T-helper 17 cell (primary cell): ENCODE measurements at places on chromosomes 11 and 22.

DNA sequence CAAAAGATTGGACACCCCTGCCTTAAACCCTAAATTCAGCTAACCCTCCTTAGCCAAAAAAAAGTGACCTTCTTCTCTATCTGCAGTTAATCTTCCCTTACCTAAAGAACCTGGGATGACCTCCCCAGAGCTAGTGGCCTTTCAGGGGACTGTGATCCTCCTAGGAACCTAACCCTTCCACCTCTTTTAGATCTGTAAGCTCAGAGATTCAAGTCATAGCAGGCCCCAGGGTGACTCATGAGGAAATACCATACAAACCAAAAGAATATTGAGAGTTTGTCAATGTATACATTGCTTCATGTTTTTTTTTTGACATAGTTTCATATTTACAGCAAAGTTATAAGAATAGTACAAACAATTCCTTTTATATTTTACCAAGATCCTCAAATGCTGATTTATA is 38.3 kb upstream of the CXCR5 start:
- no peaks in the 10 kb centered on the region for H3K36me3 ChIP-seq
- peaks cover 19% of the 10 kb centered on the region for H3K4me1 ChIP-seq
- no peak overlapping the region for H3K27ac ChIP-seq
- H3K4me3 ChIP-seq: no peak overlapping the region
- no peak for DNase-seq
- no peaks in the 10 kb centered on the region for H3K27me3 ChIP-seq

GRCh38 chr11:77884186-77884828 is 63.4 kb downstream of the AAMDC start:
- H3K4me3 ChIP-seq: no peak overlapping the region
- no peaks in the 10 kb centered on the region for H3K27me3 ChIP-seq
- no peak for DNase-seq
- peaks cover 6% of the 10 kb centered on the region for H3K36me3 ChIP-seq
- peak overlapping the region; percentile 63 for H3K27ac ChIP-seq
- peaks cover 10% of the 10 kb centered on the region for H3K4me1 ChIP-seq

GRCh38 chr11:61779666-61780525 is 12.5 kb downstream of the TMEM258 start:
- H3K27me3 ChIP-seq: no peaks in the 10 kb centered on the region
- DNase-seq: no peak
- peaks cover 3% of the 10 kb centered on the region for H3K36me3 ChIP-seq
- H3K27ac ChIP-seq: no peak overlapping the region
- no peak overlapping the region for H3K4me3 ChIP-seq

DNA sequence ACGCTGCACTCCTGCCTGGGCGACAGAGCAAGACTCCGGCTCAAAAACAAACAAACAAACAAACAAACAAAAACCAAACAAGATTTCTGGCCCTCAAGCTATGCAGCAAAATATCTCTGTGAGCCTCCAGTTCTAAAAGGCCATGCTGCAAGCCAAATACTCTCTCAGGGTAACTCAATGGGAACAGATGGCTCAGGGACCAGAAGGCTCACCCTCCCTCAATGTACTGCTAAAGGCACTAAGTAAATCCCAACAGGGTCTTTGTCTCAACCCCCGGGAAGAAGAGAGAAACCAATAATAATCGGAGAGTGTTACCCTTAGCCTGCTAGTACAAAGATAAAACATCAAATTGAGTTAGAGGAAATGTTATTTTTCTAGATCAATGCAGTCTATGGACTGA is 119.7 kb upstream of the ZC3H12C start:
- H3K4me3 ChIP-seq: no peak overlapping the region
- H3K36me3 ChIP-seq: no peaks in the 10 kb centered on the region
- H3K4me1 ChIP-seq: no peaks in the 10 kb centered on the region
- H3K27me3 ChIP-seq: peaks cover 23% of the 10 kb centered on the region

- no peaks in the 10 kb centered on the region for H3K27me3 ChIP-seq
- H3K4me1 ChIP-seq: peaks cover 58% of the 10 kb centered on the region
- peak overlapping the region; percentile 88 for H3K4me3 ChIP-seq
- no peak for DNase-seq
Measured at GRCh38 chr11:66101066-66101464, 31.0 kb downstream of the PACS1 start.

- H3K4me3 ChIP-seq: no peak within 1 kb of the TSS
- DNase-seq: no peak
- H3K36me3 ChIP-seq: no peaks in the 10 kb centered on the region
- H3K27ac ChIP-seq: peak within 1 kb of the TSS; percentile 16
Measured at GRCh38 chr11:35525501-35526175, at the start of gene PAMR1. TSS of gene PAMR1 (minus strand) at chr11:35525616. CDS start at chr11:35525585, 31 bp downstream.

DNA sequence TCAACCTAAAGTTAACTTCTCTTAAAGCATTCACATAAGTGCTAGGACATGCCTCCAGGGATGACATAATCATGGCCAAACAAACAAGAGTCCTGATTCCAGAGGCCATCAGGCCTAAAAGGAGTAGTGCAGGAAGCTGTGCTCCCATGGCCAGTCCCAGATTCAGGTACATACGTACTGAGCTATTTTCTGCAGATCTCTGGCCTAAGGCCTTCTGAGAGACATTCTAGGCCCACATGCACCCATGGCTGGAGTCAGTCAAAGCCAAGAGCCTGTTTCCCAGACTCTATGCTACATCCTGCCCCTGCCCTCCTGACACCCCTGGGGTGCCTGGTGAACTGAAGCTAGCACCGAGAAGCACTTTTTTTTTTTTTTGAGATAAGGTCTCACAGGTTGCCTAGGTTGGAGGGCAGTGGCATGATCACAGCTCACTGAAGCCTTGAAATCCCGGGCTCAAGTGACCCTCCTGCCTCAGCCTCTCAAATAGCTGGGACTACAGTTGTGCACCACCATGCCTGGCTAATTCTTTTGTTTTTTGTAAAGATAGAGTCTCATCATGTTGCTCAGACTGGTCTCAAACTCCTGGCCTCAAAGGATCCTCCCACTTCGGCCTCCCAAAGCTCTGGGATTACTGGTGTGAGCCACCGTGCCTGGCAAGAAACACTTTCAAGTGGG is 553 bp downstream of the CD3D start:
- H3K36me3 ChIP-seq: peaks cover 27% of the 10 kb centered on the region
- no peaks in the 10 kb centered on the region for H3K27me3 ChIP-seq
- H3K4me3 ChIP-seq: peak overlapping the region; percentile 99
- H3K27ac ChIP-seq: peak overlapping the region; percentile 100

DNA sequence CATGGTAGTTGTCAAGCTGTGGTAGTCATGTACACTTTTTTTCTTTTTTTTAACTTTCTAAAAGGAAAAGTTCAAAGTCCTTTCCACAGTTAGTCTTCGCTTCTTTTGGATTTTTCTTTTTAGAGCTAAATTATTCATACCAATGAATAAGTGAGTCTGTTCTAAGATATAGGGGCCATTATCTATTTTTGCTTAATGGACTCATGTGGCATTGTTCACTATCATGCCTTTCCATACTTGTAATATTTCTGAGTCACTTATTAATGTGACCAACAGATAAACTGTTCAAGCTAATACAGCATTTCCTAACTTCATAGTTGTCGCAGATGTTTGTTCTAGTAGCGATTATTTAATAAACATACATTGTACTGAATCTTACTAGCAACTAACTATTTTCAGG is 8.0 kb upstream of the B3GNT6 start:
- DNase-seq: no peak
- no peak overlapping the region for H3K4me3 ChIP-seq
- no peak overlapping the region for H3K27ac ChIP-seq

DNA sequence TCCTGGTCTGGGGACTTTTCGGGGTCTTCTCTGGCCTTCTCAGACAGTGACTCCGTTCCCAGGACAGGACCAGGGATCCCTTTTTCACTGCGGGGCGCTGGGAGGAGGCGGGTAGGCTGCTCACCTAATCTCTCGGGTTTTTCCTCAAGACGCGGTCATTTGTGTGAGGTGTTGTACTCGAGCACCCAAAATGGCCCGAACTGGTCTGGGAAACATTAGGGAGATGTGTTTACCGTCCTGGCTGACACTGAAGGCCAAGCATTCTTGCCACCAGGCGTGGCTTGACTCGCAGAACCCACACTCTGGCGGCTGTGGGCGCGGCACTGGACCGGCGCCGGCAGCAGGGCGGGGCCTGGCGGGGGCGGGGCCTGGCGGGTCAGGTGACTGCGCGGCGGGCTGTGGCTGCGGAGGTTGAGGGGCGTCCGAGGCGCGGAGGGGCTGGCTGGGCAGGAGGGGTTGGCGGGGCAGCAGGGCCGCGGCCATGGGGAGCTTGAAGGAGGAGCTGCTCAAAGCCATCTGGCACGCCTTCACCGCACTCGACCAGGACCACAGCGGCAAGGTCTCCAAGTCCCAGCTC is at the start of gene SWAP70:
Gene SWAP70 (plus strand): TSS at position 379 of the 577 bp plus-strand sequence. CDS start 103 bp downstream, at position 482.
- peak within 1 kb of the TSS; percentile 90 for H3K4me3 ChIP-seq
- peaks cover 18% of the 10 kb centered on the region for H3K27me3 ChIP-seq
- H3K27ac ChIP-seq: peak within 1 kb of the TSS; percentile 65
- no peaks in the 10 kb centered on the region for H3K36me3 ChIP-seq

DNA sequence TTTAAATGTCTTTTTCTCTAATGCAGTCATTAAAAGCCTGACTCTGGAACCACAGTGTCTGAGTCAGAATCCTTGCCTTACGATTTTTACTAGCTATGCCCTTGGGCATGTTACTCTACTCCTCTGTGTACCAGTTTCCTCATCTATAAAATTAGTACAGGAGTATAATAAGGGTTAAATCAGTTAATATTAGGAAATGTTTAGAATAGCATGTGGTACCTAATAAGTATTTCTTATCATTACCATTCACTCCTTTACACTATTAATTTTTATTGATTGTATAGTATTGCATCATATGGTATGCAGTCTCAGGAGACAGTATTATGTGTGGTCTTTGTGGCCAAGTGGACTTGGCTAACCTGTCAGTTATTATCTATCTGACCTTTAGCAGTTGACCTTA is 68.2 kb downstream of the METTL15 start:
- peaks cover 5% of the 10 kb centered on the region for H3K4me1 ChIP-seq
- no peaks in the 10 kb centered on the region for H3K27me3 ChIP-seq
- no peak overlapping the region for H3K4me3 ChIP-seq

- peaks cover 21% of the 10 kb centered on the region for H3K27me3 ChIP-seq
- H3K4me1 ChIP-seq: no peaks in the 10 kb centered on the region
- DNase-seq: no peak
- H3K36me3 ChIP-seq: no peaks in the 10 kb centered on the region
- no peak overlapping the region for H3K4me3 ChIP-seq
- no peak overlapping the region for H3K27ac ChIP-seq
Measured at GRCh38 chr11:133720951-133721350, 124.4 kb downstream of the SPATA19 start.

GRCh38 chr22:20967697-20968211 is 699 bp downstream of the AIFM3 start:
- no peak for DNase-seq
- H3K27me3 ChIP-seq: no peaks in the 10 kb centered on the region
- H3K4me3 ChIP-seq: no peak overlapping the region

DNA sequence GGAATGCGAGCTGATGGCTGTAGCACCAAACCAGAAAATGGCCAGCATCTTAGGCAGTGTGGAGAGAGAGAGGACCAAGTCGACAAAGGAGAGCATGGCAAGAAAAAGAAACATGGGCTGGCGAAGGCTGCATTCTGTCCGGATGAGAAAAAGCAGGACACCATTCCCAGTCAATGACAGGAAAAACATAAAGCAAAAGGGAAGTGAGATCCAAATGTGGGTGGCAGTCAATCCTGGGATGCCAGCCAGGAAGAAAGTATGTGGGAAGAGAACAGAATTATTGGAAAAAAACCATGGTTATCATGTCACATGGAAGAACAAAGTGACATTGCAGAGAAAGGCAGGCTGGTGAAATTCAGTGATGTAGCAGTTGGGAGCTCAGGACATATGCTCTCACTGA is 36.9 kb upstream of the OR56A1 start:
- no peak overlapping the region for H3K4me3 ChIP-seq
- H3K4me1 ChIP-seq: no peaks in the 10 kb centered on the region

DNA sequence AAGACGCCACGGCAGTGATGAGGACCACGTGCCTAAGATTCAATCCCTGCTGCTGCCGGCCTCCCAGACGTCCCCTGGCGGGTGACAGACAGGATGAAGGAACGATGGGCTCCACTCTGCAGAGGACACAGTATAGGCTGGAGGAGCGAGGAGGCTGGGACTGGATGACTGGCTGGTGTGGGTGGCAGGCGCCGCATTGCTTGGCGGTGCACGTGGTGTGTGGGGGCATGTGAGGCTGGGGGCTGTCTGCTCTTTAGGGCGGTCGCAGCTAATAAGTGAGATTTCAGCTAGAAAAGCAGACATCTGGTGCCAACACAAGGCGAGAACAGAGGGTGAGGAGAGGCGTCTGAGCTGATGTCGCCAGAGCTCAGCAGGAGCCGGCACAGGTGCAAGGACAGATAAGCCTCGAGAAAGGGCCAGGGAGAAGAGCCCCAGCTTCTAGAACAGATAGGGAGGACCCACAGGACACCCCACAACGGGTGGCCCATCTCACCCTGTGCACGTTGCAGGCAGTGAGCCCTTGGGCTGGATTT is 33.2 kb downstream of the TSPAN4 start:
- no peak for DNase-seq
- H3K4me1 ChIP-seq: no peaks in the 10 kb centered on the region
- no peak overlapping the region for H3K4me3 ChIP-seq

- H3K36me3 ChIP-seq: no peaks in the 10 kb centered on the region
- no peak overlapping the region for H3K27ac ChIP-seq
- H3K4me1 ChIP-seq: no peaks in the 10 kb centered on the region
Measured at GRCh38 chr11:41431784-41432183, 27.7 kb downstream of the LRRC4C start.

DNA sequence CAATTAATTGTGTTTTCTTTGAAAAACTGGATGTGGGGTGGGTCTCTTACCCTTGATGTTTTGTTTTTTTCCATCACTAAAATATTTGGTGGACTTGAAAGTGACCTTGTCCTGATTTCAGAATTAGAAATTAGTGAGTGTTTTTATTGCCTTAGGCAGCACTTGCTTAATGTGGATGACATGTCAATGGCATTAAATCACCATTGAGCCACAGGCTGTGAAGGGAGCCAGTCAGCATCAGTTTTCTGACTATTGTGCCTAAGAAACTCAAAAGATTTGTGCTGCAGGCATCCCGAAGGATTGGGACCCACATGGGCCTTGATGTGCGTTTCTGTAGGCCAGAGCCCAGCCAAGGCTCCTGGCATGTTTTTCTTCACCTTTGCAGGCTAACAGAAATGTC is 53.8 kb downstream of the SWAP70 start:
- H3K4me3 ChIP-seq: no peak overlapping the region
- H3K36me3 ChIP-seq: peaks cover 2% of the 10 kb centered on the region
- DNase-seq: no peak
- peaks cover 9% of the 10 kb centered on the region for H3K4me1 ChIP-seq

DNA sequence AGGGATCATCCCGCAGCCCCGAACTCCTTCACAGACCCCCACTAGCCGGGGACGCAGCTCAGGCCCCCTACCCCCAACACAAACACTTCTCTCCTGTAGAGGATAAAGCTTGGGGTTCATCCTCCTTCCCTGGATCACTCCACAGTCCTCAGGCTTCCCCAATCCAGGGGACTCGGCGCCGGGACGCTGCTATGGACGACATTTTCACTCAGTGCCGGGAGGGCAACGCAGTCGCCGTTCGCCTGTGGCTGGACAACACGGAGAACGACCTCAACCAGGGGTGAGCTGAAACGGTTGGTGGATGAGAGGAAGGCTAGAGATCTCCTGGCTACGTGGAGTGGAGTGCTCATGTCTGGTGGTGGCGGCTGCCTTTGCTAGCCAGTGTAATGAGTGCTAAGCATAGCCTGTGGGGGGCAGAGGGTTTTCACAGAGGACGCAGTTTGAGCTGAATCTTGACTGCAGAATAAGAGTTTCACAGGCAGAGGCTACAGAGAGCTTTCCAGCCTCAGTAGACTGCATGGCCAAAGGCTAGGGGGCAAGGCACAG is 580 bp downstream of the ILK start:
- H3K27ac ChIP-seq: no peak overlapping the region
- peaks cover 35% of the 10 kb centered on the region for H3K4me1 ChIP-seq
- H3K4me3 ChIP-seq: no peak overlapping the region
- no peaks in the 10 kb centered on the region for H3K27me3 ChIP-seq
- H3K36me3 ChIP-seq: peaks cover 6% of the 10 kb centered on the region
